ENCODE measurements at places on chromosomes 7 and 10.

GRCh38 chr10:3976718-3977117 lies 191.7 kb upstream of the KLF6 start:
- no peak for DNase-seq
- no peak overlapping the region for H3K4me3 ChIP-seq
- peaks cover 54% of the 10 kb centered on the region for H3K4me1 ChIP-seq
- no peaks in the 10 kb centered on the region for H3K27me3 ChIP-seq
- H3K36me3 ChIP-seq = peaks cover 30% of the 10 kb centered on the region

DNA sequence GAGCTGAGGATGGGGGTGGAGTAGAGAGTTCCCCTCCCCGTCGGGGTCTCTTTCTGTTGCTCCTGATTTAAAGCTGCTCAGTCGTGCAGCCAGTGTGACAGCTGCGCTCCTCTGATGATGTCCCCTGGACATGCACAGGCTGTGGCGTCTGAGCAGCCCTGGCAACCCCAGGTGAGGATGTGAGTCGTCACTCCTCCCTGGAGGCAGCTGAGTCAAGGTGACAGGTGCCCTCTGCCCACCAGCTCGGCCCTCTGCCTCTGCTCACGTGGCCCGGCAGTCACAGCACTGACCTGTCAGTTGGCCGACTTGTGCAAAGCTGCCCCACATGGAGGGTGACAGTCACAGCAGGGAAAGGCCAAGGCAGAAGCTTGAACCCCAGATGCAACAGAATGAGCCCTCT lies 33.9 kb downstream of the ANXA8 start:
- H3K27ac ChIP-seq = no peak overlapping the region
- H3K4me3 ChIP-seq = no peak overlapping the region
- H3K4me1 ChIP-seq = peaks cover 14% of the 10 kb centered on the region
- H3K36me3 ChIP-seq = peaks cover 2% of the 10 kb centered on the region
- H3K27me3 ChIP-seq = peaks cover 15% of the 10 kb centered on the region

GRCh38 chr10:36803229-36803628 lies 322.2 kb upstream of the ANKRD30A start:
- H3K27ac ChIP-seq = no peak overlapping the region
- no peak overlapping the region for H3K4me3 ChIP-seq
- H3K27me3 ChIP-seq = no peaks in the 10 kb centered on the region
- H3K4me1 ChIP-seq = no peaks in the 10 kb centered on the region
- no peak for DNase-seq

DNA sequence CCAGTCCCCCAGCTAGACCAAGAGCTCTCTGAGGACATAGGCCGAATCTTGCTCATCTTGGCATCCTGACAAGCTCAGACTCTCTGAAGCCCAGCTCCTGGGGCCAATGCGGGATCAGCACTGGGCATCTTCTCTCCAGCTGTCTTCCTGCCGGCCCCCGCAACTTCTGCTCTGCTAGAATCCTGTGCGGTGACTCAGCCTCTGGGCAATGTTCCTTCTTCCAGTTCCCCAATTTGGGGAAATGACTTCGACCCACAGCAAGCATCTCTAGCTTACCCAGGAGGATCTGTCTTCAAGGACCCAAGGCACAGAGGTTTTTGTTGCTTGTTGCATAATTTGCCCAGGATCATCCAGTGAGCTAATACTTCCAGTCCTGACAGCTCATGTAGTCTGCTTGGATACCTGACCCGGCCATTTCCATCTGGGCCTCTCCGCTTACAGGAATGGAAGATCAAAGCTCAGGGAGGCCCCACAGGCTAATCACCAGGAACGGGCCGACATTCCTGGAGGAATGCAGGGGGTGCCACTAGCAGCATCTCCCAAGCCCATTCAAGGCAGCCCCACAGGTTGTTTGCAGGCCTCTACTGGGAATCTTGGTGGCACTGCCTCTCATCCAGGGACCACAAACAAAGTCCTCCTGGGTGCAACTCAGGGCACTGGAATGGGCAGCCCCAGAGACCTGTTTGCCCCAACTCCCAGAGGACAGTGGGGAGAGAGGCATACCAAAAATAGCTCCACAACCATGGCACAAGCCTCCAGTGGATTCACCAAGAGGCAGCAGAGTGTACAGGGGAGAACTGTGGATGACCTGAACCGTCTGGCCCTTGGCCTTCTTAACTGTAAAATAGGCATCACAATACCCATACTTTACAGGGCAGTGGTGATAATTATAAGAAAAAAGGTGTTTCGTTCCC lies 151.9 kb downstream of the NEURL1 start:
- no peaks in the 10 kb centered on the region for H3K4me1 ChIP-seq
- no peaks in the 10 kb centered on the region for H3K27me3 ChIP-seq
- DNase-seq = no peak
- H3K4me3 ChIP-seq = no peak overlapping the region

DNA sequence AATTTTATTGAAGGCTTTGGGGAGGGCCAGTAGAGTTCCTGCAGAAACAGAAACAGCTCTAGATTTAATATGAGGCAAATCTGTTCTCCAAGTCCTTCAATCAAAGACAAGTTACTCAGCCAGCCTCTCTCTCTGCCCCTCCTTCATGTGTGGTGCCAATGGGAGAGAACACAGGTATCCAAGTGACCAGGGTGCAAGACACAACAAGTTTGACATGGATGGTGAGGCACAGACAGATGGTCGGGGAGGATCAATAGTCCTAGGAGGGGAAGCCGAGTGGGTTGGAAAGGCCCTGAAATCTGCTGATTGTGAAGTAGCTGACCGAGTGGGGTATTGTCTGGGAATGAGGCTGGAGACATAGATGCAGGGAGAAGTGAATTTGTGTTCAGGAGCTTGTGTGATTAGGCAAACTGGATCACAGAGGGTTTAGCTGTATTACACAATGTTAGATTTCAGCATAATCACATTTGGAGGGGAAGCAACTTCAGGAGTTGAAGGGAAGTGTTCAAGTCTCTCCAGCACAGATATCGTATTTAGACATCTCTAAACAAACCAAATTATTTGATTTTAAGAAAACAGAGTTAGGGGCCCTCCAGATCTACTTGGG lies 1.5 kb downstream of the GIMAP1 start:
- no peaks in the 10 kb centered on the region for H3K27me3 ChIP-seq
- no peak for DNase-seq

- H3K27ac ChIP-seq = no peak overlapping the region
- no peaks in the 10 kb centered on the region for H3K4me1 ChIP-seq
- H3K36me3 ChIP-seq = no peaks in the 10 kb centered on the region
- H3K27me3 ChIP-seq = peaks cover 11% of the 10 kb centered on the region
- no peak overlapping the region for H3K4me3 ChIP-seq
These were observed 58.2 kb downstream of the DIP2C start for GRCh38 chr10:631266-631665.

GRCh38 chr10:11337516-11337915 lies 273.9 kb downstream of the USP6NL start:
- H3K36me3 ChIP-seq = peaks cover 21% of the 10 kb centered on the region
- no peak for DNase-seq
- peaks cover 7% of the 10 kb centered on the region for H3K4me1 ChIP-seq
- no peak overlapping the region for H3K27ac ChIP-seq

DNA sequence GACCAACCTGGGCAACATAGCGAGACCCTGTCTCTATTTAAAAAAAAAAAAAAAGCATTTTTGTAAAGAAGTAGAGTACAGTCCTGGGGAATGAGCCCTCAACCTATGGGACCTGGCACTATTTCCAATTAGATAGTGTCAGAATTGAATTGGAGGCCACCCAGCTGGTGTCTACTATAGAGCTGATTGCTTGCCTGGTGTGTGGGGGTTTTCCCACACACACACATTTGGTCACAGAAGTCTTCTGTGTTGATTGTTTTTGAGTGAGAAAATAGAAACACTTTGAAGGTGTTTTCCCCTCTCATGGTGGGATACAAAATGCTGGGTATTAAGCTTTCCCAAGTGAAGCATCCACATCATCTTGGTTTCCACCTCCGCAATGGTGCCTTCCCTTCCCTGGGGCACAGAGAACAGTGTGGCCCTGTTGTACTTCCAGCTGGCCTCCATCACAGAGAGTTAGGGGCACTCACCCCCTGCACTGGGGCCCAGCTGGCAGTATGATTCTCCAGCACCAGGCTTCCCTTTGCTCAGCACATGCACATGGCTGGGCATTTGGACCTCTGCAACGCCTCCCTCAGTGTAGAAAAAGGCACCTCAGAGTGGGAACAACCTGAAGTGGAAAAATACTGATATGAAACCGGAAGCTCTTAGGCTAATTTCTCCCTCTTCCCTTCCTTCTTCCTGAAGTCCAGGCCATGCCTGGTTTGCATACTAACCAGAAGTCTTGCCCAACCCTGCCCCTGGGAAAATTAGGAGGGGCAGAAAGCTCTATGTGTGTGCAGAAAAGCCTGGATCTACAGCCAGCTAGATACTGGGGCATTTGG lies 10.7 kb upstream of the NFKB2 start:
- no peak for DNase-seq
- H3K4me1 ChIP-seq = no peaks in the 10 kb centered on the region
- peaks cover 9% of the 10 kb centered on the region for H3K36me3 ChIP-seq
- no peaks in the 10 kb centered on the region for H3K27me3 ChIP-seq
- H3K27ac ChIP-seq = no peak overlapping the region

GRCh38 chr10:119233821-119234220 lies 26.4 kb downstream of the GRK5 start:
- no peaks in the 10 kb centered on the region for H3K27me3 ChIP-seq
- no peak for DNase-seq
- H3K36me3 ChIP-seq = peaks cover 28% of the 10 kb centered on the region
- peaks cover 48% of the 10 kb centered on the region for H3K4me1 ChIP-seq
- H3K4me3 ChIP-seq = no peak overlapping the region

- no peaks in the 10 kb centered on the region for H3K4me1 ChIP-seq
- no peak overlapping the region for H3K4me3 ChIP-seq
- no peaks in the 10 kb centered on the region for H3K27me3 ChIP-seq
- H3K36me3 ChIP-seq = peaks cover 13% of the 10 kb centered on the region
- no peak for DNase-seq
These were observed 26.8 kb downstream of the GOT1 start for GRCh38 chr10:99403674-99404073.

DNA sequence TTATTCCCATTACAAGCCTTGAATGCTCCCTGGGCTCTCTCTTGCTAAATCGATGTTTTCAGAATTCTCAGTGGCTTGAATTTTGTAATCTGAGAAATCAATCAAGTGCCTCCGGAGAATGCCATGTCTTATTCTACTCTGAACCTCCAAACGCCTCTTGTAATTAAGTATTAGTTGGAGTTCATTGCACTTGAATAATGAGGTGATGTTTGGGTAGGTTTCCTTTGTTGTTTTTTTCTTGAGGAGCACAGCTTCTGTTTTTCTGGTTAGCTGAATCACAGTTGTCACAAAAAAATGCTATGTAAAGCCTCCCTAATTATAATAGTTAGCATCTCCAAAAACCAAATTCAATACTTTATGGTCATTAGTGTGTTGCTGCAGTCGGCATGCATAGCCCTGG lies 100.3 kb downstream of the PLPP4 start:
- H3K27ac ChIP-seq = no peak overlapping the region
- no peaks in the 10 kb centered on the region for H3K27me3 ChIP-seq
- no peaks in the 10 kb centered on the region for H3K36me3 ChIP-seq
- H3K4me1 ChIP-seq = no peaks in the 10 kb centered on the region
- DNase-seq = no peak

GRCh38 chr7:124071843-124072242 lies 39.0 kb upstream of the TMEM229A start:
- no peak for DNase-seq
- no peaks in the 10 kb centered on the region for H3K4me1 ChIP-seq
- no peaks in the 10 kb centered on the region for H3K27me3 ChIP-seq
- no peak overlapping the region for H3K4me3 ChIP-seq
- no peaks in the 10 kb centered on the region for H3K36me3 ChIP-seq

- H3K27ac ChIP-seq = no peak overlapping the region
- peaks cover 40% of the 10 kb centered on the region for H3K36me3 ChIP-seq
- no peak overlapping the region for H3K4me3 ChIP-seq
- H3K27me3 ChIP-seq = peaks cover 4% of the 10 kb centered on the region
These were observed 138.3 kb downstream of the DNAJB6 start for GRCh38 chr7:157475095-157475494.

DNA sequence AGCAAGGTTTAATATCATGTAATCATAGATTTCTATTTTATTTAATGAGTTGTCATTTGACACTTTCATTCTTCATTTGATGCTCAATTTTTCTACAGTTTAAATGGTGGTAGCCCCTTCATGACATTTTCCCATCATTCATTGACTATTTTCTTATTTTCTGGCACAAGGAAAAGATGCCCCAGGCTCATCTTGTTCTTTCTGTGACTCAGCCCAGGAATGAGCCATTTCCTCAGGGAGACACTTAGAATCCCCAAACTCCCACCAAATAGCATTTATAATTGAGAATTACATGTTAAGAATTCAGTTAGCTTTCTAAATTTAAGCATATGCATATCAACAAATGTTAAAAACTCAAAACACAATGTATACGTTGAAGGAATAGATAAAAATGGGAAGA lies 222.3 kb downstream of the KIF20B start:
- H3K4me3 ChIP-seq = no peak overlapping the region
- no peak for DNase-seq
- H3K4me1 ChIP-seq = no peaks in the 10 kb centered on the region

DNA sequence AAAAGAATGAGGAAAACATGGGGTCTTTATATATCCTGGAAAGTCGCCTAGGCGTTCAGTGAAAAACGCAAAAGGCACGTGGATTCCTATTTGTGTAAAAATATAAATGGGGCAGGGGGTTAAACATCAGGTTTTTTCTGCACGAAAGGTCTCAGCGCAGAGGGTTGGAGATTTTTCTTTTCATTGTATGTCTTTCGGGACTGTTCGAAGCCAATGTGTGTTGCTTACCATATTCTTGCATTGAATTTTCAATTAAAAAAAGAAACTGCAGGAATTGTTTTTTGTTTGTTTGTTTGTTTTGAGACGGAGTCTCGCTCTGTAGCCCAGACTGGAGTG lies 169.2 kb downstream of the UBE2H start:
- no peak for DNase-seq
- H3K27ac ChIP-seq = peak overlapping the region; percentile 15
- H3K4me1 ChIP-seq = peaks cover 41% of the 10 kb centered on the region
- H3K4me3 ChIP-seq = no peak overlapping the region
- H3K27me3 ChIP-seq = peaks cover 71% of the 10 kb centered on the region
